Cardiac septum (tissue), 1 donor: ENCODE measurements at places on chromosomes 12 and 14.

GRCh38 chr12:29147731-29148595 is 1.1 kb upstream of the FAR2 start:
- no peak for DNase-seq

GRCh38 chr12:88570103-88570502 is 10.2 kb downstream of the KITLG start:
- no peak for DNase-seq

DNA sequence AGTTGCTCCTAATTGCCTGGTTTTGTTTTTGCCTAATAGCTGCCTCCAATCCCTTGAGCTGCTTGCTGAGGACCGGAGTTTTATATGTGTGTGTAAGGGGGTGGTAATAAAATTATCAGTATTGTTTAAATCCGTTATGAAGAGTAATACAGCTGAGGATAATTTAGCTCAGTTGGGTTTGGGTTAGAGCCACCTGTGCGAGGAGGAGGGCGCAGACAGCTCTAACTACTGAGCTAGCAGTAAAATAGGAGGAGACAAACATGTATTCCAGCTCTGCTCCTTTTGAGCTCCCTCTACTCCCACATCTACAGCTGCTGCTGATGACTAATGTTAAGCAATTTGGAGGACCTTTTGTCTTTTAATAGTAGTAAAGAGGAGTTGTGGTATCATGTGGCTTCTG is 61.5 kb downstream of the SPATS2 start:
- DNase-seq: no peak

- no peak for DNase-seq
Measured at GRCh38 chr12:17949558-17950141, 140.3 kb downstream of the RERGL start.

GRCh38 chr12:45183246-45183645 is 32.6 kb upstream of the ANO6 start:
- no peak for DNase-seq

DNA sequence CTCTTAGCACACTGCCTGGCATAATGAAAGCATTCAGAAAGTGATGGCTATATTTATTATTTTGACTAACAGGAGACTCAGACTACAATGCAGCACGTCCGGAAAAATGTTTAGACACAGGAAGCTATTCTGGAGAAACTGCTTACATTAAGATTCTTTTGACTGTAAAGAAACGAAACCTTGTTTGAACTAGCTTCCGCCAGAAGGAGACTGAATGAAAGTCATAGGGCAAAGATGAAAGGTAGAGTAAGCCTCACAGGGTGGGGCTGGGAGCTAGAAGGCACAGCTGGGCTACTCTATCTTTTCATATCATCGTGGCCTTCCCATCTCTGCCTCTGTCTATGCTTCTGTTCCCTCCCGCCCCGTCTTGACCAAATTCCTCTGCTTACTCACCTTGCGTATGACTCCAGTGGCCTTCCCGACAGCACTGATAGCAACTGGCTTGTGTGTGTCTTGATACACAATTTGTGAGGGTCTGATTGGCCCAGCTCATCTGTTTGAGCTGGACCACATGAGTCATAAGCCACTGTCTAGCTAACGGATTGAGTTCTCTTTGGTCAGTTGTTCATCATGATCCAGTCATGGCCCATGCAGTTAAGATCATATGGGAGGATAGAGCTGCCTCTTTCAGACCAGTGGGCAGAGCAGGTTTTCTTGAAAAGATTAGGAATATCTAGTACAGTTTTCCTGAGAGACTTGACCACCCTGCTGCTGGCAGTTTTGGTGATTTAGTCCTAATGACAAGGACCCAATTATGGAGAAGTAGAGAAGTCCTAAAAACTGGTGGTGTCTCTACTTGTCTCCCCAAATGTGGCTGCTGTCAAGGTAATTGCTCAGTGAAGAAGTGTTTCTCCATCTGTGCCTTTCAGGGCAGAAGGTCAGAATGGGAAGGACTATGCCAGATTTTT is 151.5 kb upstream of the SLC38A2 start:
- DNase-seq: no peak

DNA sequence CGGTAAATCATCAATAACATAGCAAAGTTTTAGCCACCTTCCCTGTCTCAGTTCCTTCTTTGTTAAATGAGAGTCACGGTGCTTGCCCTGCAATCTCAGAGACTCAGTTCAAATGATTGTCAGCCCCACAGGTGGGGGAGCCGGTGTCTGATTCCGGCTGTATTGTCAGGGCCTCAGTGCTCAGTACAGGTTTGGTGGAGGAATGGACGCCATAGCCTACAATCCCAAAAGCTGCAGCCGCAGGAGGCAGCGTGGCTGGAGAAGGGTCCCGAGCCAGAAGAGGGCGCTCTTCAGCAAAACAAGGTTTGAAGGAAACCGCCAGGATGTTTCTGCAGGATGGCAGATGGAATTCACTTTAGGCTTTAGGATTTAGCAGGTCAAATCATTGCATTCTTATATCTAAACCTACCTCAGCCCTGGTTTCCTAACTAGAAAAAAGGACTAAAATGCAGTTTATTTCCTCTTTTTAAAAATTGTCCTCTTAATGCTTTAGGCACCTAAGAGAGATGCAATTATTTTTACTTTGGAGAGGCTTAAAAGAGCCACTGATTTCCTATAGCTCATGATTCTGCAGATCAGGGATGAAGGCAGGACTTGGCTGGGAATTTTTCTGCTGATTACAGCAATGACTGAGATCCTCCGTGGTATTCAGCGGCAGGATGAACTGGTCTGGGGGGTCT is 29.2 kb downstream of the FOS start:
- peak; percentile 91 for DNase-seq

DNA sequence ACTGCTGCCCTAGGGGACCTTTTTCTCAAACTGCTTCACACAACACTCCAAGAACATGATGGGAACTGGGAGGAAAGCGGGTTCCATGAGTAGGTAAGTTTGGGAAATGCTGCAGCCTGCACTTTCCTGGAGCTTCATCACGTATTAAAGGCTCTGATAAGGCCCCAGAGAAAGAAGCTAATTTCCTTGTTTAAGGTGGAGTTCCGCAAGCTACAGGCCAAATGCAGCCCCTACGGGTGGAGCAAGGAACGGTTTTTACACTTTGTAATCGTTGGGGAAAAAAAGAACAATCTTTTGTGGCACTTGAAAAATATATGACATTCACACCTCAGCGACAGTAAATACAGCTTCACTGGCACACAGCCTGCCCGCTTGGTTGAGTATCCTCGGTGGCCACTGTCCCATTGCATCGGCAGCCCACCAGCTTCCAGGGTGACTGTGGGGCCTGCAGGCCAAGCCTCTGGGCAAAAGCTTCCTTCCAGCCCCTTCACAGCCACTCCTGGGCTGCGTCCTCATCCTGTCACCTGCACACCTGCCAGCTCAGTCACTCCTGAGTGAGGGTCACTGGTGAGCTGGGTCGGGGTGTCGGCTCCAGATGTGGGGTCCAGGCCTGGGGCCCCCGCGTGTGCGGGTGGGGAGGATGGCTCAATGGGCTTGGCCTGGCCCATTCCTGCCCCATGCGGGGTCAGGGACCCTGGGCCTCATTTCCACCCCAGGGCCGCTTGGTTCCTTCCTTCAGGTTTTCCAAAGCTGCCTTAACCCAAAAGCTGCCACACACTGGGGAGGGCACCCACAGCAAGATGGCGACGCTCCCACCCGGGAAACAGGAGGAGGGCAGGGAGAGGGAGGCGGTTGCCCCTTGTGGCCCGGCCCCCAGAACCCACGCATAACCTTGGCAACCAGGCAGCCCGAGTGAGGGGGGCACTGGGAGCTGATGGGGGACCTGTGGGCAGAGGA is 2.4 kb downstream of the AMN start:
- no peak for DNase-seq

DNA sequence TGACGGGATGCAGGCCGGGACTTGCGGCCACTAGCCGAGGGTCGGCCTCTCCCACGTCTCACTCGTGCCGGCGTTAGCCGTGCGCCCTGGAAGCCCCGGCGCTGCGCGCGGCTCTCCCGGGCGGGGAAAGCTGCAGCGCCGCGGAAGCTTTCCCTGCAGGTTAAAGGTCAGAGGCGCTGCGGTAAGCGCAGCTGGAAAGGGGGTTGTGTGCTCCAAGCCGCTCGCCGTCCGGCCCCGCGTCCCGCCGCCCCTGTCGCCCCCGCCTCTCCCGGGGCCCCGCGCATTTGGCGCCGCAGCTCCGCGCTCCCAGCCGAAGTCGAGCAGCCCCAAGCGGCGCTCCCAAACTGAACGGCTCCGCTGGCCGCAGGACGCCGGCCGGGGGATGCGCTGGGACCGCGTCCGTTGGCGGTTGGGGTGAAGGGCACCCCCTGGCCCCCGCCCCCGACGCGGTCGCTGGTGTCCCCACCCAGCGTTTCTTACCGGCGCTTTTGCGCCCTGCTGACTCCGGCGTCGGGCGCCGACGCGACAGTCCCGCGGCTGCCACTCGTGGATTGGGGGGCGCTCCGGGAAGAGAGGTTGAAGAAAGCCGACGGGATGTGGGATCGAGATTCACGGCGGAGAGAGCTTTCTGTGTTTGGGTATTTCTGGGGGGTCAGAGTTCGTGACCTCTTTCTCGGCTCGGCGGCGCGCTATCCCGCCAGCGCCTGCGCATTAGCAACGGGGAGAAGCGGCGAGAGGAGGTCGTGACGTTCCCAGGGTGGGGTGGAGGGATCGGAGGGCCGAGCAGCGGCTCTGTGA is at the start of gene NR2C1:
TSS of gene NR2C1 (minus strand) at position 719 of the 798 bp plus-strand sequence. CDS start 6,234 bp downstream, outside the sequence.
- peak; percentile 94 for DNase-seq

DNA sequence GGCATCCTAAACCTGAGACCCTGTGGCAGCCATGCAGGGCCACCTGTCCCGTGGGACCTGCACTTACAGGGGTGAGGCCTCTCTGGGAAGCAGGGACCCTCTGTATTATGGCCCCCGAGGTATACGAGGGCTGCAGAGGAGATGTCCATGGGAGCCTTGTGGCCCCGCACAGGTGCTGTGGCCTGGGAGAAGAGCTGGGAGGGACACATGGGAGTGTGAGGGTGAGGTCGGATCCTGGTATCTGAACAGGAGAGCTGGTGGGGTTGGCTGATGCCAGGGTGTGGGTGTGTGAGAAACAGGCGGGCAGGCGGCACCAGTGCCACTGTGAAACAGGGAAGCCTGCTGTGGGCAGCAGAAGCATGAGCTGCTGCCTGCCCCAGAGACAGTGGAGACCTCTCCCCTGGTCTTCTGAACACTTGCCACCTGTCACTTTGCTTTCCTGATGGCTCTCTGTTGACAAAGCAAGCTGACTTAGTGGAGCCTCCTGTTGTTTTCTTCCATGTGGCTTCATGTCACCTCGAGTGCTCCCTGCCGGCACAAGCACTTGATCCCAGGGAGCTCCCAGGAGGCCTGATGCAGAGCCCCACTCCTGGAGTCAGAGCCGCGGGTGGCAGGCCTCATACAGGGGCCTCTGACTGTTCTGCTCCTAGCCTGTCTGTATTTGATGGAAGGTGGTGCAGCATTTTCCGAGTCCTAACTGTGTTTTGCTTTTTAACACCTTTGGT is 19.8 kb upstream of the AMN start:
- no peak for DNase-seq

DNA sequence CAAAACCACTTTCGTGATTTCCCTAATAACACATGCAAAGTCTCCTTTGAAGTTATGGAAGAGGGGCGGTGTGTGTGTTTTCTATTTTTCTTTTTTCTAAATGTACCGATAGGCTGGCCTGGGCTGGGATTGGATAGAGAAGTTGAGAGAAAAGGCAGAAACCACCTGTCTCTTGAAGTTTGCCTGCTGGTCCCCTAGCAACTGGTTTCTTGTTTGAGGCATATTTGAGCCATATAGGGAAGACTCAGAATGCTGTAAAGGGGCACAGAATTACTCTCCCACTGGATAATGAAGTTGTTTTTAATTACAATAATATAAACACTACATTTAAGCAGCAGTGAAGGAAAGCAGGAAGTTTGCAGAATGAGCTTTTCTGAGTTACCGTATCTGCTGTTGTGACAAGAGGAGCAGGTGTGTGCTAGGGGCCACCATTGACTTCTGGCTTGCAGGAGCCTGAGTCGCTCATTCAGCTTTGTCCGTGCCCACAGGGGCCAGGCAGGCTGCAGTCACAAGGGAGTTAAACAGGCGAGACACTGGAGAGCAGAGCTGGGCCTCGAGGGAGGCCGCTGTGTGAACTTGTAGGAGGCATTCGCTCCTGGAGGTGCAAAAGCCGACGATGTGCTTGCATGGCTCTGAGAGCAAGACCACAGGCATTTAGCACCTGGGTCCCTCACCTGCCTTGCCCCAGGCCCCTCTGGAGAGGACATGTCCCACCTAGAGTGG is 173.8 kb upstream of the RGS6 start:
- DNase-seq: no peak

DNA sequence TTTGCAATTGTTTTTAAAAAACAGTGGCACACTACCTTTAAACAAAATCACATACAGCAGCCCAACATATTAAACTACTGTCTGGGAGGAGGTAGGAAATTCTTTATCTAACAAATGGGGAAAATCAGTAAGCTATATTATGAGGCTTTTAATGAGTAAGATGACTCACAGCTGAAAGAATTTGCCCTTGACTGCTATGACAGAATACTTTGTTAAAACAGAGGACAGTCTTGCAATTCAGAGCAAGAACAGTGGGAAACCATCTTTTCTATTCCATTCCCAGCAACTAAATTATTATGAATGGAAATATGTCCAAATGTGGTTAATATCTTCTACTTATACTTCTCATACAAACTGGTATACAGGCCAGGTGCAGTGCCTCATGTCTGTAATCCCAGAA is 49.2 kb upstream of the SGPP1 start:
- DNase-seq: no peak

DNA sequence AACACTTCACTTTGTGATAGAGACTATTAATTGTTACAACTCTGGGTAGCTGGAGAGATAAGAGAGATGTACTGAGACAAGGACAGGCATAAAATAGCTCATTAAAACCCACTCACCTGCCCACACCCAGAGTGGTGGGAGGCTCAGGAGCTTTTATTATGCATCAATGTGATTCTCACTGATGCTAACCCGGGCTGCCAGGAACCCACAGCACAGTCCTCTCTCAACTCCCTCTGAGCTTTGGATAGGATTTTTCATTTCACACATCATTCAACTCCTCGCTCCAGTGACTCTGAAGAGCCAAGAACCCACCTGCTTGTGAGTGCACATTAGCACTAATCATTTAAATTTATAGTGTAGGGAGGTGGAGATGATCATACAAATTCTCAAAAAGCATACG is 827.9 kb downstream of the FLRT2 start:
- no peak for DNase-seq

DNA sequence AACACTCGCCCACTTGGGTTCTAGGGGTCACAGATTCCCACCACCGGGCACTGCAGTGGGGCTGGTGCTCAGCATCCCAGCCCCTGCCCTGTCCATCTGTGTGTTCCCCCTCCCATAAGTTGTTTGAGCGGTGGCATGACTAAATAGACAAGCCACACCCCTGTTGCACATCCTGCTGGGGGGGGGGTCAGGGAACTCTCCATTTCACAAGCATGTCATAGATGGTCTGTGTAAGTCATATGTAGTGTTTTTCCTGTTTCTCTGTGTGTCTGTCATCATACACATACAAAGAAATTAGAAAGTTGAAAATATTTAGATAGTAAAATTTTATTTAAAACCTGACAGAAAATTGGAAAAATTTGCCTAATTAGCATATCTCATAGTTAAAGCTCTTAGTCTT is 270.2 kb downstream of the IPO8 start:
- DNase-seq: no peak

DNA sequence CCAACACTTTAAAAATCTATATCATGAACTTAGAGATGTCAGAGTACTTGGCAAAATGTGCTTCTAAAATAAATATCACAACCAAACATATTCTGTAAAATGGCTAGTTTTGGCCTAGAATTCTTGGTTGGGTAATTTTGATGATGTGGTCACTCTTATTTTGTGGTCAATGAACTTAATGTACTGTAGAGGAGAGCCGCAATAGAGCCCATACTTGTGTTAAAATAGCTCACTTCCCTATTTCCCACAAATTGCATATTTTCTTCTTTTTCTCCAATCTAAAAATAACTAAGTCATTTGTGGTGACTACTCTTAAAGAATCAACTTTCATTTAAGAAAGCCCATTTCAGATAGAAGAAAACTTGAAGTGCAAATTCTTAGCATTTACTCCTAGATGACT is 619.4 kb downstream of the CCER1 start:
- no peak for DNase-seq
